ENCODE measurements at places on chromosomes 2 and 18.

DNA sequence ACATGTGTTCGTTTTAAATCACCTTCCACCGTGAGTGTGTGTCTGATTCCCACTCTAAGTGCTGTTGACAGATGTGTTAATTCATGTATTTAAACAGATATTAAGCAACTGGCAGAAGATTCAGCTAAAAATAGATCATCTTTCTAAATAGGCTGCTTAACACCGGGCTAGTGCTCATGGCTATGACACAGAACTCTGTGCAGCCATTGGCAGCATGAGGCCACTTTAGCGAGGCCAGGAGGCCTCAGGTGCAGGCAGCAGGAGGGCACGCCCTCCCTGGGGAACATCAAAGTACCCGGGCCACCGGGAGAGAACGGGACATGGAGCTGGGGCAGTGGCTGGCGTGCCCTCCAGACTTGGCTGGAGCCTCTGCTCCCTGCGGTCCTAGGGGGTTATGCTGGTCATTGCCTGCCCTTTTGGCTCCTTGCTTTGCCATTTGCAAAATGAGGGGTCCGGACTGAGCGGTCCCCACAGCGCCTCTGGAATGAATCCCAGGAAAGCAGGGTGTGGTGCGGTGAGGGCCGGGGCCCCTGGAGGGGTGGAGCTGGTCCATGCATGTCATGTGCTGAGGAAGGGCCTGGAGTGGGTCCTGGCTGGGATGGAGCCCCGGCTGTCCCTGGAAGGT is 62.8 kb upstream of the HDAC4 start:
- no peak for DNase-seq

GRCh38 chr18:44048846-44049245 is 631.8 kb upstream of the SETBP1 start:
- DNase-seq, result no peak

DNA sequence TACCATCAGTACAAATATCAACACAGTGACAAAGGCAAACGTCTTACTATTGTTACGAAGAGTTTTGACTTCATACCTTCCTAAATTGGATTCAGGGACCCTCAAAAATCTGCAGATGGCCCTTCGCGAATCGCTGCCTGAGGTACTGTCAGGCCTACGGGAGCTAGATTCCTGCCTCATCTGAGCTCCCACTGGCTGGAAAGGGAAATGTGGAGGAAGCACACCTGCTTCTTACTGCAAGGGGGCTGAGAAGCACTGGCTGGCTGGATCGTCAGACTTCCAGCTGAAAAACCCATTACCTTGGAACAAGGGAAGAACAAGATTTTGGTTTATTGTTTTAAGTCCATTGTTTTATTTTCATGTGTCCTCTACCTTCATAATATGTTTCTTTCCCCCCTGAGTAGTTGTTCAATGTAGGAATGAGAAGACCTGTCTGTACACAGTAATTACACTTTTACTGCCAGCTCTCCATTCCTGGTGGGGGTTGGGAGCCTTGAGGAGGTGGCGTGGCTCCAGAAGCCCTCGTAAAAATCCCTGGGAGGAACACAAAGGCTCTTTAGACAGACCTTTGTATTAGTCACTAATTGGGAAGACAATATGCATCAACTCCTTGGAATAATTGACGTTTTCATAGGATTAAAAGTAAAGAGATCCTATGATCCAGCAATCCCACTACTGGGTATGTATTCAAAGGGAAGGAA is 124.1 kb upstream of the NOSTRIN start:
- no peak for DNase-seq

DNA sequence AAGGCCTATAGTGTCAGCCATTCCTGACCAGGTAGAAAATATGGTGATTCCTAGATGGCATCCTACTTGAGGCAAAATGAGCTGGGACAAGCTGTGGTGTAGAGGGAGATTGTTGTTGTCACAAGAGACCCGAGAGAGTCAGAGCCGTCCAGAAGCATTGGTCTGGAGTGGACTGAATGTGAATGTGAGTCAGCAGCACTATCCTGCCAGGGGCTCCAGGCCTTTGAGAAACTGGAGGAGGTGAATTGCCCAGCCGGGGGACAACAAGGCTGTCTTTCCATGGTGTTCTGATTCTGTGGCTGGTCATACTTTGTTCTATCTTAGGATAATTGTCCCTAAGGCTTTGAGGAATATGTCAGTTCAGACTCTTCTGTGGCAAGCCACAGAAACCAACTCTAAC is 29.4 kb upstream of the EIF2AK3 start:
- DNase-seq, result no peak

DNA sequence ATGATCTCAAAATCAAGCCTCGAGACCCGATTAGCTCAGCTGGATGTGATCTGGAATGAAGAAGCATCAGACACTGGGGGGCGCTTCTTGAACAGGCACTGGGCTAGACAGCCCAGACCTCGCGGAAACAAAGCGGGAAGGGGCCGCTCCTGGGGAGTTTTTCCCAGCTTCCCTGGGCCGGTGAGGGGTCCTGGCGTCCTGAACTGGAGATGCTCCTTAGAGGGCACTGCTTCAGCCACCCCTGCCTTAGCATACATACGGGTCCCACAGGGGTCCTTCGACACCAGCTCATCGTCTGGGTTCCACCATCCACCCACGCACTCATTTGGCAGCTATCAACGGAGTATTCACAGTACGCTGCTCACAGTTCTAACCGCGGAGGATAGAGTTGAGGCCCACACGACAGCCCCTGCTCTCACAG is 146.7 kb downstream of the TSN start:
- DNase-seq, result no peak

DNA sequence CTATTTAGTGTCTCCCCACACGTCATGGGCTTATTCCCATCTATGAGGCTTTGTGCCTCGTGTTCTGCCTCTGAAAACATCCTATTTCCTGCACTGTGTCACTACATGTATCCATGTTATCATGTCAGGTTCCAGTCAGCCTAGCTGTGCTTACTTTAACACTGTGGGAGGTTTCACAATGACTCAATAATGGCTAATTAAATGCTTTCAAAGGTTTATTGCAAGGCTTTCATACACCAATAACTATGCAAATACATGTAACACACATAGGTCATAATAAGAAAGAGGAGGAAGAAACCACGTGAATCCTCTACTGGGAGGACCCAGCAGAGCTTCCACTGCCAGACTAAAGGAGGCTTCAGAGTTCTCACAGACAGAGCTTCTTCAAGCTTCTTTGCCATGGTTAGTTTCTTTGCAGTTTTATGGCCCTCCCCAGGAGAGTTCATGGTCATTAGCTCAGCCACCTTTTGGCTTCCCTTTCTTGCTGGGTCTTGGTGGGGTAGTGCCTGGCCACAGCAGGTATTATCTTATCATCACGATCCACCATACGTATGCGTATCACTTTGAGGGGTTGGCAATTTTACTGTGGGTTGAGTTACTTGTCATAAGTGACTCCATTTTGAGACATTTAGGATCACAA is 5.1 kb upstream of the COLEC12 start:
- DNase-seq, result no peak

DNA sequence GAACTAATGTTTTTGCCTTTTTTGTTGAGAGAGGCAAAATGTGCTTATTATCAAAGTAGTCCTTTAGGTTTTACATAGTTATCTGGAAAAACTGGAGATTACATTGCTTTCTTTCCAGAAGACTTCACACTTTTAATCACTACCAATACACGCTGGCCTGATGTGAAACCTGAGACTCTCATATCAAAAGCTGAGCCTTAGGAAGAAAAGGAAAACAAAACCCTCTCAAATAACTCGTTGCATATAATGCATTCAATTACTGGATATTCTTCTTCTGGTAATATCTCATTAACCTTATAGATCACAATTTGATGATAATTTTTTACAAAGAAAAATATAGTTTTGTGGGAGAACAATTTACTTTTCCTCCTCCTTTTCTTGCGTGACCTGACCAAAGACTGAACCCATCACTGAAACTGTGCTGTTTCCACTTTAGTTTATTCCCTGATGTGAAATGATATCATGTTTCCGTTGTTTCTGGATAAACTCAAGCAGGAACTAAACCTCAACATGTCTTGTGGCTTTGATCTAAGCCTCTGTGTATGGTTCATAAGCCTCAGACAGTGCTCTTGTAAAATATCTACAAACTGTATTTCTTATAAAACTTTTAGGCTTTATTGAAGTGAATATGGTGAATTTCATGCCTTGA is 332.4 kb downstream of the GULP1 start:
- no peak for DNase-seq

DNA sequence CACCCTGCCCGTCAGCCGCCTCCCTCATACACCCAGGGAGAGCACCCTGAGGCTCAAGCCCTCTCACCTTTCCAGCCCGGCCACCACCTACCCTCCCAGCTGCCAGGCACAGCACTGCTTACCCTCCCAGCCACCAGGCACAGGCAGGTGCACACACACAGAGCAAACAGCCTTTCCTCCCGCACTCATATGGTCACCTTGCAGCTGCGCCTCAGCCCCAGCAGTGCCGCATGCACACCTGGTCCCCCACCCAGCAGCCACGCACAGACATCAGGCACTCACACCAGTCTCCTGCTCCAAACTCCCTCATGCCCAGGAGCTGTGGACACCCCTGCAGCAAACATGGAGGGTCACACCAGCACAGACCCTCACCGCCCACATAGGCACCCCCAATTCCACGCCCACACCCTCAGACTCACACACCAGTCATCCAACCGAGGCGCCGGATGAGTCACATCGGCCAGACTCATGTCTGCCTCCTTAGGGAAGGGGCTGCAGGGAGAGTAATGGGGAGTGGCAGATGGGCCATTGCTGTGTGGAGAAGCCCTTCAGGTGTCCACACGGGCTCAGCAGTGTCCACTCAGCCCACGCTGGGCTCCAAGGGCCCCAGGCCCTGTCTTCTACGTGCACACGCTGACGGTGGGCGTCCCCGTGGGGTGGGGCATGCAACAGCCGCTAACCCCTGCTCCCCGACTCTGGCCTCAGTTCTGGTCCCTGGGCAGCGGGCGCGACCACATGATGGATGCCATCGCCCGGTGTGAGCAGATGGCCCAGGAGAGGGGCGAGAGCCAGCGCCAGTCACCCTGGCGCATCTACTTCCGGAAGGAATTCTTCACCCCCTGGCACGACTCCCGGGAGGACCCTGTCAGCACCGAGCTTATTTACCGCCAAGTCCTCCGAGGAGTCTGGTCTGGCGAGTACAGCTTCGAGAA is 22.3 kb upstream of the GPR17 start:
- no peak for DNase-seq

DNA sequence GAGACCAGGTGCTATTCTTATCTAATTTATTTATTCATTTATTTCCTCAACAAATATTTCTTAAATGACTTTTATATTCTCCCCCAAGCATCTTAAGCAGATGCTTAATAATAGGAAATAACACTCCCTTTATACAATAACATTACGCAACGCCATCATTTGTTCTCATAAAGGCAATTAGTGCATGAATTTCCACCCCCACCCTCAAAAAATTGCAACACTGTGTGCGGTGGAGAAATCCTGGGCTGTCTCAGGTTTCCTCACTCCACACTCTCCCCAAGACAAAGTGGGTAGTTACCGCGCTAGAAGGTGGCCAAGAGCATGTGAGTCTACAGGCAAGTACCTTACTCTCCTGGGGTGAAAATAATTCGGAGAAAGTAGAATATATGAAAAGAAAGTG is 37.0 kb upstream of the CTDP1 start:
- DNase-seq, result no peak

- DNase-seq, result no peak
Observed at GRCh38 chr2:156999661-157000060, 257.8 kb upstream of the GALNT5 start.

DNA sequence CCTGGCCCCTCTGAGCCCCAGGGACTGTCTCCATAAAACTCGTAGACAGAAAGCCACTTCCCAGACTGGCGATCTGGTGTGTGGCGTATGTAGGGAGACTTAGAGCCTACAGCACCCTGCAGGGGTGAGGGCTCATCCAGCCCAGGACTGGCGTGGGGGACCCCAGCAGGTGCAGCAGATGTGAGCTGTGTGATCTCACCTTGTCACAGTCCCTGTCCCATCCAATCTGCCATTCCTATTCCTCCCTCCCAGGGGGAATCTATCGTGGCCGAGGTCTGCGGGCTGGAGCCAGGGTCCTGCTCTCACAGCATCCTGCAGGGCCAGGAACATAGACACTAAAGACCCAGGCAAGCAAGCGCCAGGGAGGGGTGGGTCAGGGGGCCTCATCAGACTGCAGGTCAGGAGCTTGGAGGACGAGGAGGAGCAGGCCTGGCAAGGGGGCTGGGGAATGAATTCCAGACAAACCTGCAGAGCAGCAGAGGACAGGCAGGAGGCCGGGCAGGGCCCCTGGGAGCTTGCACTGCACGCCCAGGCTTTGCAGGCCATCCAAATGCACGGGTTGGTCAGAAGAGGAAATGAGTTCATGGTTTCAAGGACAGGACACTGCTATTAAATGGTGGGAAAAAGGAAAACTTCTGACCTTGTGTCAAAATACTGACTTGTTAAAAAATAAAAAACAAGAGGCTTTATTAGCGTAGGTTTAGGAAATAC is 32.5 kb downstream of the HS6ST1 start:
- no peak for DNase-seq
